Activated naive CD4-positive, alpha-beta T cell treated with anti-CD3 and anti-CD28 coated beads, Interleukin-2, amount 10 ng/mL, durations not matched to agents 5 hours and 36 hours (primary cell): ENCODE measurements at places on chromosomes 12 and 14. TPM values are rescaled to one million over a fixed set of nuclear protein-coding genes. Genes with fewer than 3 reads are reported as not detected.

TCL1B gene
- total RNA-seq, result not detected

TMTC2 gene
- 3.6 TPM for total RNA-seq

KRT2 gene
- total RNA-seq, result not detected

CEP170B gene
- total RNA-seq, result 4.9 TPM

MYH6 gene
- total RNA-seq, result not detected

TCL1A gene
- 0.25 TPM for total RNA-seq

BEGAIN gene
- total RNA-seq, result 1.2 TPM

RNASE2 gene
- not detected for total RNA-seq

SLC25A47 gene
- not detected for total RNA-seq

SMAGP gene
- total RNA-seq, result 2.6 TPM

ZNF605 gene
- 11.7 TPM for total RNA-seq

TAS2R43 gene
- total RNA-seq, result 0.53 TPM

C3AR1 gene
- total RNA-seq, result 2.3 TPM

CELA1 gene
- total RNA-seq, result 0.51 TPM

CLEC1A gene
- total RNA-seq, result not detected

DNAJC22 gene
- not detected for total RNA-seq

USP44 gene
- 4.2 TPM for total RNA-seq

DEGS2 gene
- 0.58 TPM for total RNA-seq

C12orf56 gene
- 0.13 TPM for total RNA-seq

HOXC12 gene
- total RNA-seq, result not detected

OVCH1 gene
- not detected for total RNA-seq

KRT3 gene
- not detected for total RNA-seq

CGRRF1 gene
- 9.5 TPM for total RNA-seq

CLMN gene
- 1.4 TPM for total RNA-seq

DTX1 gene
- total RNA-seq, result 0.10 TPM

ORAI1 gene
- 80.3 TPM for total RNA-seq

RNF212B gene
- total RNA-seq, result not detected

CNTN1 gene
- not detected for total RNA-seq

KRT6B gene
- total RNA-seq, result not detected

PRPF39 gene
- total RNA-seq, result 39.2 TPM

AKAP3 gene
- 2.3 TPM for total RNA-seq

LTB4R2 gene
- total RNA-seq, result 20.8 TPM

BAZ1A gene
- total RNA-seq, result 49.0 TPM

NANOG gene
- not detected for total RNA-seq

PRB3 gene
- total RNA-seq, result not detected

GLS2 gene
- total RNA-seq, result 1.7 TPM

TPPP2 gene
- not detected for total RNA-seq

POTEM gene
- total RNA-seq, result not detected

C12orf42 gene
- 0.98 TPM for total RNA-seq

NOPCHAP1 gene
- 13.0 TPM for total RNA-seq

CCND2 gene
- 345 TPM for total RNA-seq

SETD3 gene
- total RNA-seq, result 52.9 TPM
